Fibroblast of mammary gland (primary cell): ENCODE measurements at places on chromosomes 16 and 17.

DNA sequence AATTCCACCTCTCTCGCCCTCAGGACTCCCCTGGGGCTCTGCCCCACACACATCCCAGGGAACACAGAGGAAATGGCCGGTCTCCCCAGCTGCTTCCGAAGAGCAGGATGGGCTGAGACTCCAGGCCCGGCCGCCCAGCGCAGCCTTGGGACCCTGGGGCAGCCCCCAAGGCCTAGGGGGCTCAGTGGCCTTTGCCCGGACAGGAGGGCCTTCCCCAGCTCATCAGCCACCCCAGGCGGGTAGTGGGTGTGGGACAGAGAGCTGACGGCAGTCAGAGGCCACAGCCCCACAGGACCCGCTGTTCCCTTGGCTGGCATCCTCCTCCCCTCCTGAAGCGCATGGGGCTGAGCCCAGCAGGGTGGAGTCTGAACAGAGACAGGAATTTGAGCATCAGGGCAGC lies 6.2 kb upstream of the CBFA2T3 start:
- no peak for DNase-seq

- peak; percentile 83 for DNase-seq
These were observed 80.8 kb downstream of the OMG start for GRCh38 chr17:31216031-31216751.

GRCh38 chr17:42287977-42288802 lies at the start of gene STAT5A:
Gene STAT5A, plus strand, starts transcription at chr17:42288498. Its CDS starts 914 bp downstream, at chr17:42289412.
- DNase-seq = peak; percentile 78

GRCh38 chr17:27741971-27742575 lies 58.3 kb downstream of the NOS2 start:
- no peak for DNase-seq

DNA sequence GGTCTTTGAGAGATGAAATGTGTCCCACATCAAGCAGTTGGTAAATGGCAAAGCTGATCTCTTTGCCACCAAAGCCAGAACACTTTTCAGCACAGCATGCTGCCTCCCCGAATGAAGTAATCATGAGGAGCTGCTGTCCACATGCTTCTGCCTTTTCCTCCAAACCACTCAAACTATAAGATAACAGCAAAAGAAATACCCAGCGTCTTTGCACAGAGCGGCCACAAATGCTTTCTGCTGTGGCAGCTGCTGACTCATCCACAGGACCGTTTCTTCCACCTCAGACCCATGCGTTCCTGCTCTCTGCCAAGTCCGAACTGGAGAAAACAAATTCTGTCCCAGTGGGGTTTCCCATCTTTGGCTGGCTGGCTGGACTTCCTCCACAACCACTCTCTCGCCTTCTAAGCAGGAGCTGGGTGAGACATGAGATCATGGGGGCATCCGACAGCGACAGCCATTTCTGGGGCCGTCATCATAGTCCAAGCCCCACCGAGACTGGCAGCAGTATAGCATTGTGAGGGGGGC lies 27.1 kb downstream of the TBC1D3B start:
- peak; percentile 82 for DNase-seq

GRCh38 chr17:40514013-40514875 lies 12.8 kb upstream of the TNS4 start:
- no peak for DNase-seq

DNA sequence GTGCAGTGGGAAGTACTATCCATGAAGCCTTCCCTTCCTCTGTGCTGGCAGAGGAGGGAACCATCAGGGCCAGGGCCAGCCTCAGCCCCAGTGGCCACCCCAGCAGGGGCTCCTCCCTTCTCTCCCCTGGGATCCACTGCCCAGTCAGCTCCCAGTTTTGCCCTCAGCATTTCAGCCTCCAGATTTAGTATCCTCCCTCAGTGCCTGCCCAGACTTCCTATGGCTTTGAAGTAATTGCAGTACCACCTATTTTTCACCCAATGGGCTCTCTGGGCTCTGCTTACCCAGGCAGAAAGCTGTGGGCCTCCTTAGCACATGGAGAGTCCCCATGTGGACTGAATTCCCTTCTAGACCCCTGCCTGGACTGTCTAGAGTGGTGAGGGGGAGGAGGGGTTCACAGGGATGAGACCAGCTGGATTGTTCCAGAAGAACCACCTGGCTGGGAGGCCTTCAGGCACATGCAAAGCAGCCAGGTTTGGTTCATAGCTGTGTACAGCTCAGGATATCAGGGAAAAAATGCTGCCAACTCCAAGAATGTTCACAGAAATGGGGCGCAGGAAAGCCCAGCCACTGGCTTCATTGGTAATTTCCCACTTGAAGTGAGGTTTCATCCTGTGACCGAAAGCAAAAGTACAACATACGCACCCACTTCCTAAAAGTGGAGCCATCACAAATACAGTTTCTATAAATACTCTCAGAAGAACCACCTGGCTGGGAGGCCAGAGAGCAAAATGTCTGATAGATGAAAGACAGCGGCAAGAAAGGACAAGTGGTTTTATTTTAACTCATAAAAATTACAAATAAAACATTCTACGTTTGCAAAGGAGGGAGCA lies 15.2 kb upstream of the HERPUD1 start:
- no peak for DNase-seq

- DNase-seq = peak; percentile 59
These were observed 23.1 kb downstream of the LITAFD start for GRCh38 chr16:8905168-8905762.

DNA sequence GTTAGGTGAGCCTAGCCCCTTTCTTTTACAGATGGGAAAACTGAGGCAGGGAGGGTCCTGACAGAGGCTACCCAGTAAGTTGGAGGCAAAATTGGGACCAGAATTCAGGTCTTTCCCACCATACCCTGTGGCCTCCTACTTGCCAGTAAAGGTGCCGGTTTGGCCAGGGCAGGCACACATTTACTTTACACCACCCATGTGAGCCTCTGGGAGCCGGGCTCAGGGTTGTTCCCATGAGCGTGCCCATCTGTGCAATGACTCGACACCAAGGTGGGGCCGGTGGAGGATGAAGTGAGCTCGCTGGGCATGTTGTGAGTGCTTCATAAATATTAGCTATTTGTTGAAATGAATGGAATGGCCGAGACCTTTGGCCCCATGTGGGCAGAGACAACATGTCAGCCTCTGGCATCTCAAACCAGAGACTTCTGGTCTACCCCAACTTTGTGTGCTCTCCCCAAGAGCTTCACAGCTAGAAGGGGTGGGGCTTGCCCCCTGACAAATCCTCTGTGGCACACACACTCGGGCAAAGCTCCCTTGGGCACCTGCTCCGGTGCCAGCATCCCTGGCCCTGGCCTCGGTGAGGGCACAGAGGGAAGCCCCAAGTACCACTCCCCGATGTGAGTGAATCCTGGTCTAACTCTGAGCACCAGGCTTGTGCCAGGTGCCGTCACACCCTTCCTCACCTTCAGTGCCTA lies 60.1 kb downstream of the SRCIN1 start:
- DNase-seq = no peak

DNA sequence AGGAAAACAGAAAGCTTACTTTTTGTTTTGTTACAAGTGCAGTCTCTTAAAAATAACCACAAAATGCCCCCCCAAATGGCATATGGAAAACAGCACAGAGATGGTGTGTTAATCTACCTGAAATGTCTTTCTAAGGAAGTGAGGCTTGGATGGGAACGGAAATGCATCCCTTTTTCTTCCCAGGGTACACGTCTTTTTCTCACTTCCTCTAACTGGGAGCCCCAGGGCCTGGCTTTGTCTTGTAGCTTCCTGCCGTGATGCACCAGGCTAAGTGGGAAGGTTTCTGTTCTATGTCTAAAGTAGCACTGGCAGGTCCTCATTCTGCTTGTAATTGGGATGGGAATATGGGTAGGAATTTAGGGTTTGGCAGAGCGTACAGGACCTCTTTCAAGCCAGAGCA lies 52.5 kb upstream of the CACNG3 start:
- DNase-seq = no peak

DNA sequence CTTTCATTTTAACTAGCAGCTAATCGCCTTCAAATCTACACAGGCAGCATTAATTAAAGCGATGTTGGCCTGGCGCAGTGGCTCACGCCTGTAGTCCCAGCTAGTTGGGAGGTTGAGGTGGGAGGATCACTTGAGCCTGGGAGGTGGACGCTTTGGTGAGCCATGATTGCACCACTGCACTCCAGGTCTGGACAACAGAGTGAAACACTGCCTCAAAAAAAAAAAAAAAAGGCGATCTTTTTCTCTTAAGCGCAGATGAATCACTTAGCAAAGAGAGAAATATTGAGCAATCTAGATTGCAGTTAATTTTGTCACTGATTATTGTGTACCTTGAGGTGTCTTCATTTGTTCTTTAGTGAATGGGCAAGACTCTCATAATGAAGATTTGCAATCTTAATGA lies 12.4 kb downstream of the SNTB2 start:
- peak; percentile 94 for DNase-seq

DNA sequence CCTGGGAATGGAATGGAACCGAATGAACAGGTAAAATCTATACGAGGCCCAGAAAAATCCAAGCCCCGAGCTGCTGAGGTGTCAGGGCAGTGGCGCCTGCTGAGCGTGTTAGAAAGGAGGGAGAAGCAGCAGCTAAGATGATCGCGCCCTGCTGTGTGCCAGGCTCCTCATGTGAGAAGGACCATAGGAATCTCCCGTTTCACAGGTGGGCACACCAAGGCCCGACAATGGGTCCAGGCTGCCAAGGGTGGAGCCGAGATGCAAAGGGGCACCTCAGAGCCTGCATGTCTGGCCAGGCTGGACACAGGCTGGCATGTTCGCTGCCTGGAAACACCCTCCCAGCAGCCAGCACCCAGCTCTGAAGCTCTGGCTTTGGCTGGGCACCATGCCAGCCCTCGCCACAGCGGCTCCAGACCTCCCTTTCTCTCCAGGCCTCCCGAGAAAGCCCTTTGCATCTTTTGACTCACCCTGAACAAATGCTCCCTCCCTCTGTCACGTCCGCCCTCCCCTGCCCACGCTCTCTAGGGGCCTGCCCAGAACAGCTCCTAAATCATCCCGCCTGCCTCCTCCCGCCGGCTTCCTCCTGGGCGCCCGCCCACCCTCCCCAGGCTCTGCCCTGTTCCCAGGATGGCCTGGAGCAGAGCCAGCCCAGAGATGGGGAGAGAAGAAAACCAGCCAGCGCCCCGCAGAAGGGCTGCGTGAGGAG lies 217.8 kb upstream of the GSE1 start:
- peak; percentile 99 for DNase-seq

DNA sequence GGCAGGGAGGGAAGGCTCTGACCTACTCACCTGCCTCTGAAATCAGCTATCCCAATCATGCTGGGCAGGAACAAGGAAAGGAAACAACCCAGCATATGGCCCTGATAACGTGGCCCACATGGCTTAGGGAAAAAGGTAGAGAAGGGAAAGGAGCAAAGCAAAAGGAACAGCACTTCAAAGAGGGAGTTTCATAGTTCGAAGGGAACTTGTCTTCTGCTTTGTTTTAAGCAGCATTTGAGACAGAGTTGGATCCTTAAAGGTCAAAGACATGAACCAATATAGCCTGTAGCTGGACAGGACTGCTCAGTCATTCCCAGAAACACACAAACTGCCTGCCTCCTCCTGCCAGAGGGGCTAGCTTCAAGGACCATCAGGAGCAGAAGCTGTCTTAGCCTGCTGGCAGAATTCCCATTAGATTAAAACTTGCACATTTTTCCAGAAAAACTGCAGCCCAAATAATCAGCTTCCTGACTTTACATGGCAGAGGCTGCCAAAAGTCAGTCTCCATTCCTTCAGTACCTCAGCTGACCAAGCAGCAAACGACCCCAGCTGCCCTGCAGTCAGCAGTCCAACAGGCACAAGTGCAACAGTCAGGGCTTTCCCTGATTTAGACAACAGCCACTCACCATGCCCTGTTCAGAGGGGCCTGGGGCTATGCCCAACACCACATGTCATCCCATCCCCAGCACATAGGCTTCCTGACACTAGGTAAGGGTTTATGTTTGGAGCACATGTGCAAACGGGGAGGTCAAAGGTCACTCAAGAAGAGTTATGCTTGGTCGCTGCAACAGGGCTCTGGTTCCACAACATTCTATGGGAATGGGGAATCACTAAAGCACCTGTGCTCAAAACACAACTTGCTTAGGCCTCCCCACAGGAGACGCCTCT lies 32.5 kb downstream of the RANBP10 start:
- DNase-seq = no peak

DNA sequence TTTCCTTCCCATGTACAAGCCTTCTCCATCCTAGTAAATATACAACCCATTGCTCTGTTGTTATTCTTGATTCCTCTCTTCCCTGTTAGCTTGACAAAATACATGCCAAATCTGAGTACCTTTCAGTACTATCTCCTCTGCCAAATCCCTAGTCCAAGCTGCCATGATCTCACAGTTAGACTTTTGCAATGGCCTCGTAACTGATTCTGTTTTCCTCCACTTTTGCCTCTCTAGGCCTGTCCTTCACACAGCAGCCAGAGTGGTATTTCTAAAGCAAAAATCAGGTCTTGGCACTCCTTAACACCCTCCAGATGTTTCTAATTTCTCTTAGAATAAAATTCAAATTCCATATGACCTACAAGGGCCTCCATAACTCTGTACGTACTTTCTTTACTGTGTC lies 153.0 kb upstream of the RBL2 start:
- DNase-seq = peak; percentile 30

GRCh38 chr17:70655176-70655958 lies 486.0 kb downstream of the KCNJ2 start:
- DNase-seq = no peak

DNA sequence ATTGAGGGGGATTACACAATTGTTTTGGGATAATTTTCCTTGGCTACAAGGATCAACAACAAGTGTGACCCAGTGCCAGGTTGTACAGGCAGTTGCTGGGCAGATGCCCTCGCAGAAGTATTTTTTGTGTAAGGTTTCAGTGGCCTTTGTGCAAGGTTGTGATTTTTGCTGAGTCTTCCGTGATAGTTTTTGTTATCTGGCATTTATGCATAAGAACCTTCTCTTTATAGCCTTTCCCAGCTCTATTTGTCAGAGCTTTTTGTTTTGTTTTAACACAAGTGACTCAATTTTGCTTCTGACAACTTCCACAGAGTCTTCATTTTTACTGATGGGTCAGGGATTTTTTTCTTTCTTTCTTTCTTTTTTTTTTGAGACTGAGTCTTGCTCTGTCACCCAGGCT lies 6.7 kb upstream of the PRPSAP1 start:
- DNase-seq = no peak

- DNase-seq = no peak
These were observed 54.9 kb downstream of the BRIP1 start for GRCh38 chr17:61808442-61808841.

DNA sequence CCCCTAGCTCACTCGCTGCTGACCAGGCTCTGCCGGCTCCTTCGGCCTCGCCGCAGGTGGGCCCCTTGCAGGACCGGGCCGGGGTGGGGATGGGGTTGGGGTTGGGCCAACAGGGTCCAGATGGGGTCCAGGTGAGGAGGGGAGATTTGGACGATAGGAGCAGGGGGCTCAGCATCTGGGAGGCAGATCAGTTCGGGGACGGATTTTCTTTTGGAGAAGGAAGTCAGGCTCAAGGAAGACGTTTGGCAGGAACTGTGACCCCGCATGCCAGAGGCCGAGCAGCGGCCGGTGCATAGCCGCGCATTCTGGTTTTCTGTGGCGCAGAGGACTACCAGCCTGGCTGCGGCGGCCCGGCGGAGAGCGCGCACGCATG lies 845 bp upstream of the ALDOA start:
- no peak for DNase-seq

- DNase-seq = peak; percentile 90
These were observed 89.5 kb downstream of the VAT1L start for GRCh38 chr16:77877712-77878347.
